ENCODE measurements at places on chromosomes 13 and 19.

DNA sequence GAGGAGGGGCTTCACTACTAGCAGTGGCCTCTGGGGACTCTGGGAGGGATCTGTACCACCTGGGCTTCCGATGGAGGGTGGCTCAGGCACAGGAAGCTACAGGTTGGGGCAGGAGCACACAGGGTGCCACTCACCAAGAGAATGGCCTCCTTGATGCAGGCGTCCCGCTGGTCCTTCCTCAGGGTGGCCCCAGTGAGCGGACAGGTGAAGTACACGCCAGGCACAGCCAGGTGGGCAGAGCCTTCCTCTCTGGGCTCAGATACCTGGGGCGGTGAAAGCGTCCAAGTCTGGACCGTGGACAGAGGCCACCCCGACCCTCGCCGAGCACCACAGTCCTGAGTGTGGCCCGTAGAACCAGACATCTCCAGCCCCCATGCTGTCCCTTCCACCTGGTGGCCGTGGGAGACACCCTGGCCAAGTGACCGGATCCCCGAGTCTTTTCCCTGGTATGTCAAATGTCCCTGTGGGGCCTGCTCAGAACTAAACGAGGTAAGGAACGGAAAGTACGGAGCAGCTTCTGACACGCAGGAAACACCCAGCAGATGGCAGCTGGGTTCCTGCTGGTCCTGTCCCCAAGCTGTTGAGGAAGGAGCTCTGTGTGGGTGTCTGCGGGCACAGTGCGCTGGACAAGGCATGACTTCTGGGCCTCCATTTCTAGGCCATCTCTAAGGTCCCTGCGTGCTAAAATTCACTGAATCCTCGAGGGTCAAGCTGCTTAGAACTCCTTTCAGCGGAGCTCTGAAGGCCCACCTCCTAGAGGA lies 5.2 kb downstream of the UBXN6 start:
- DNase-seq, result no peak

- no peak for DNase-seq
Observed at GRCh38 chr13:29619995-29620394, 24.5 kb upstream of the SLC7A1 start.

- DNase-seq, result no peak
Observed at GRCh38 chr13:45297456-45298205, 43.4 kb downstream of the TPT1 start.

DNA sequence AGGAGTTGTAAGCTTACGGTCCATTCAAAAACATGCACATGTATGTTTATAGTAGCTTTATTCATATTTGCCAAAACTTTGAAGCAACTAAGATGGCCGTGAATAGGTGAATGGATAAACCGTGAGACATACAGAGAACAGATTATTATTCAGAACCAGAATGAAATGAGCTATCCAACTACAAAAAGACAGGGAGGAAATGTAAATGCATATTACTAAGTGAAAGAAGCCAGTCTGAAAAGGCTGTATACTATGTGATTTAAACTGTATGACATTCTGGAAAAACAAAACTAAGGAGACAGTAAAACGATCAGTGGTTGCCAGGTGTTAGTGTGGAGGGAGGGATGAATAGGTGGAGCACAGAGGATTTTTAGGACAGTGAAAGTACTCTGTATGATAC lies 19.9 kb downstream of the NDFIP2 start:
- DNase-seq, result no peak

GRCh38 chr13:85564598-85564997 lies 234.6 kb downstream of the SLITRK6 start:
- no peak for DNase-seq

GRCh38 chr19:43966079-43966694 lies 15.2 kb downstream of the ZNF221 start:
- DNase-seq, result no peak

DNA sequence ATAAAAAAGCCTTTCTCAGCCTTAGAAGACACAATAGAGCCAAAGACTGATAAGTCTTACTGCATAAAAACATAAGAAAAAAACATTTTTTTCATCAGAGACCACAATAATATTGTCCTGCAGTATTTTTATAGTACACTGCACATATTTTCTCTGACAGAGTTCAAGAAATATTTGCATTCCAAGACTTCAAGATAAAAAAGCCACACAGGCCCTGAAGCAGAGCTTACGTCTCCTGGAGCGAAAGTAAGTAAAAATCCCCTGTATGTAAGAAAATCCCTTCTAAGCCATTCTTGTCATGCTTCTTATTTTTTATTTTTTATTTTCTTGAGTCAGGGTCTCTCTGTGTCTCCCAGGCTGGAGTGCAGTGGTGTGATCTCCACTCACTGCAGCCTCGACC lies 755.9 kb downstream of the LIG4 start:
- DNase-seq, result no peak

DNA sequence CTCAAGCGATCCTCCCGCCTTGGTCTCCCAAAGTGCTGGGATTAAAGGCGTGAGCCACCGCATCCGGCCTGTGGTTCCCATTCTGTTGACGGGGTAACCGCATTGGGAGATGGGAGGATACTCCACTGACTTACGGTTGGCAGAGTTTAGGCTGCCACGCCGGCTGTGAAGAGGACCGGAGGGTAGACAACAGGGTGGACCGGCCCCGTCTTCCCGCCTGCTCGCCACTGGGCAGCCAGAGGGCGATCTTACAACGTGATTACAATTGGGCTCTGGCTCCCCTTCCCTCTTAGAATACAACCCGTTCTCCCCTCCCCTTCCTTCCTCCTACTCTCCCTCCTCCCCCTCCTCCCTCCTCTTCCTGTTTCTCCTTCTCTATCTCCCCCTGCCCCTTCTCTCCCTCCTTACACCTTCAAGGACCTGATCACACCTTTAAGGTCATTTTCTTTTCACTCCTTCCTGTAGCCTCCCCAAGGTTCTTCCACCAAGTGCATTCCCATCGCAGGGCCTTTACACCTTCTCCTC lies 957 bp upstream of the CCDC194 start:
- DNase-seq, result no peak

GRCh38 chr13:74662905-74663304 lies 528.7 kb upstream of the KLF12 start:
- no peak for DNase-seq

- DNase-seq, result peak; percentile 46
Observed at GRCh38 chr19:39413272-39413910, 922 bp downstream of the PLEKHG2 start.

DNA sequence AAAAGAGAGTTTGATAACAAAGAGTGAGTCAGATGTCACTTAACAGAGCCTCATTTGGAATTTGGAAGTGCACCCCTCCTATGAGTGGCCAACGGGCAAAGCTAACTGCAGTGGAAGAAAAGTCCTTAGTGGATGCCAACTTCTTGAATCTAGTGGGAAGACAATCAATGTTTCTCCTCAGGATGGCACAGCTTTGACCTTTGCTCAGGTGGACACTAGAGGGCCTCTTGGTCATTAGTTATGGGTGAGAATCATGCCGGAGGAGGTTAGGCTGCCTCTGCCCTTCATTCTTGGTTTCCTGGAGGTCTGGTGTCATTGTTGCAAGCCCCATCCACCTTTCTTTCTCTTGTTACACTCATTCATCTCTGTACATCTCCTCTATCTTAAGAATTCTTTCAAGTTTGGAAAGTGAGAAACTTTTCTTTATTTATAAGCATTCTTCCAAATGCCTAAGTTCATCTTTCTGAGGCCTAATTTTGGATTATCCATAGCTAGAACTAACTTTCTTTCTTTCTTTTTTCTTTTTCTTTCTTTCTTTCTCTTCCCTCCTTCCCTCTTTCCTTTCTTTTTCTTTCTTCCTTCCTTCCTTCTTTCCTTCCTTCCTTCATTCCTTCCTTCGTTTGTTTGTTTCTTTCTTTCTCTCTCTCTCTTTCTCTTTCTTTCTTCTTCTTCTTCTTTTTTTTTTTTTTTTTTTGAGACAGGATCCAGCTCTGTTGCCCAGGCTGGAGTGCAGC lies 327.2 kb upstream of the TSHZ3 start:
- DNase-seq, result no peak

DNA sequence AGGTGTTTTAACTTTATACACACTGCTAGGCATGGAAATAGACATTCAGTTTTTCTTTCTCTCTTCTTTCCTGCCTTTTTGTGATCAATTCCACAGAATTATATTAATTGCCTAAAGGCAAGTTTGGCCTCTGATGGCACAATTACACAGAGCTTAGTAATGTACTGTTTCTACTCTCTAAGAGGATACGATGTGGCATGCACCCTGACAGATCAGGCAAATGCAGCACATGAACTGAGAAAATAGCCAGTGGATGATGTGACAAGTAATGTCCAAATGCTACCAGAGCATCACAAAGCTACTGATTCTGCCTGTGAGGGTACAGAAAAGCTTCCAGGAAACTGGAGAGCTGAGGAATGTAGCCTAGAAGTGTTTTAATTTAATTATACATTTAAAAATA lies 233.8 kb upstream of the PRR20A start:
- no peak for DNase-seq

GRCh38 chr13:29961036-29961670 lies 110.7 kb upstream of the UBL3 start:
- no peak for DNase-seq

GRCh38 chr13:91817250-91817649 lies 418.8 kb downstream of the GPC5 start:
- peak; percentile 57 for DNase-seq

DNA sequence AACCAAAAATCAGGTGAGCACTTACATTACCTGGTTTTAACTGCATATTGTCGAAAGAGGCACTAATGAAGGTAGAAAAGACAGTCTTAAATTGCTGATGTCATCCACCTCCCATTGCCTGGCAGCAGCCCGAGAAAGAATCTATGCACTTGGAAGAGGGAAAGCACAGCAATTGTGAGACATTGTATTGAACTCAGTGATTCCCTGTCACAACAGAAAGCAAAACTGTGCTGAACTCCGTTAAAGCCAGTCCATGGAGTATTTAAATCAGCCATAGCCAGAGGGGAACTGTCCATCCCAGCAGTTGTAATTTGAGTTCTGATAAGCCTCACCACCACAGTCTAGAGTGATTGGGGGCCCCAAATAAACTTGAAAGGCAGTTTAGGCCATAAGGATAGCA lies 466.6 kb upstream of the PCDH9 start:
- no peak for DNase-seq

GRCh38 chr13:105894697-105895096 lies 640.8 kb downstream of the EFNB2 start:
- no peak for DNase-seq

GRCh38 chr19:12314553-12314952 lies 18.9 kb downstream of the ZNF563 start:
- no peak for DNase-seq

DNA sequence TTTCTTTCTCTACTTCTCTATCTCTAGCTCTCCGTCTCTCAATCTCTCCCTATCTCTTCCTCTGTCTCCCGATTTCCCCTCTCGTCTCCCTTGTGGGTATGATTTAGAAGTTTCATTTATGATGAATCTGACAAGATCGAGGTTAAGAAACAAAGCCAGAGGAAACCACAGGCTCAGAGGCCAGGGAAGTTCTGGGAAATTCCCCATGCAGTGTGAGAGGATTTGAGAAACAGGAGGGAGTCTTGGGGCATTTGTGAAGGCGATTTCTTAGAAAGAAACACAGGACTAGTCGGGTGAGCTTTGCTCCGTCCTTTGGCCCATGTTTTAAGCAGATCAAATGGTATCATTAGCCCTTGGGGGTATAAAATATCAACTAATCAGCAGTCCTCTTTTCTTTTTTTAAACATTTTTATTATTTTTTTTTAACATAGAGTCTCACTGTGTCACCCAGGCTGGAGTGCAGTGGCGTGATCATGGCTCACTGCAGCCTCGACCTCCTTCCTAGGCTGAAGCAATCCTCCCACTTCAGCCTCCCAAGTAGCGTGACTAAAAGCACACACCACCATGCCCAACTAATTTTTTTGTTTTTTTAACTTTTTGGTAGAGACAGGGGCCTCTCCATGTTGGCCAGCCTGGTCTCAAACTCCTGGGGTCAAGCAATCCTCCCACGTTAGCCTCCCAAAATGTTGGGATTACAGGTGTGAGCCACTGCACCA lies 25.8 kb downstream of the TNFSF9 start:
- no peak for DNase-seq

- DNase-seq, result no peak
Observed at GRCh38 chr13:46885018-46885417, 11.8 kb downstream of the HTR2A start.

GRCh38 chr19:53868091-53868891 lies 608 bp downstream of the MYADM start:
- DNase-seq, result no peak

- no peak for DNase-seq
Observed at GRCh38 chr13:80313668-80314256, 27.2 kb downstream of the SPRY2 start.

DNA sequence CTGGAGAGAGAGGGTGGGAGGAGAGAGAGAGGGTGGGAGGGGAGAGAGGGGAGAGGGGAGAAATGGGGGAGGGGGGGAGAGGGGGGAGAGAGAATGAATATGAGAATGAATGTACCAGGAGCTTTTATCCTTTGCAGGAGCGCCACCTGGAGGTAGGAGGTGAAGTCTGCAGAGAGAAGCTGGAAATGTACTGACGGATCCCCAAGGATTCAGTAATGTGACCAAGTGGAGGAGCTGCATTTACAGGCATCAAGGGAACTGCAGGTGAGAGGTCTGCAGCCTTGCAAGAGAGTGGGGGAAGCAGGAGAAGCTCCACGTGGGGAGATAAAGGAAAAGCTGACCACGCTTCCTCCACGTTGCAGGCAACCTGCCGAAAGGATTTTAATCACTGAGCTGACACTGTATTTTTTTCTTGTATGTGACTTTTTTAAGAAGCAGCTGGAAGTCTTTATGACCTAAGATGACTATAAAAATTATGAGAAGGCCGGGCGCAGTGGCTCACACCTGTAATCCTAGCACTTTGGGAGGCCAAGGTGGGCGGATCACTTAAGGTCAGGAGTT lies 33.7 kb downstream of the VSTM1 start:
- DNase-seq, result no peak

- no peak for DNase-seq
Observed at GRCh38 chr13:48842316-48842715, 133.4 kb upstream of the FNDC3A start.

DNA sequence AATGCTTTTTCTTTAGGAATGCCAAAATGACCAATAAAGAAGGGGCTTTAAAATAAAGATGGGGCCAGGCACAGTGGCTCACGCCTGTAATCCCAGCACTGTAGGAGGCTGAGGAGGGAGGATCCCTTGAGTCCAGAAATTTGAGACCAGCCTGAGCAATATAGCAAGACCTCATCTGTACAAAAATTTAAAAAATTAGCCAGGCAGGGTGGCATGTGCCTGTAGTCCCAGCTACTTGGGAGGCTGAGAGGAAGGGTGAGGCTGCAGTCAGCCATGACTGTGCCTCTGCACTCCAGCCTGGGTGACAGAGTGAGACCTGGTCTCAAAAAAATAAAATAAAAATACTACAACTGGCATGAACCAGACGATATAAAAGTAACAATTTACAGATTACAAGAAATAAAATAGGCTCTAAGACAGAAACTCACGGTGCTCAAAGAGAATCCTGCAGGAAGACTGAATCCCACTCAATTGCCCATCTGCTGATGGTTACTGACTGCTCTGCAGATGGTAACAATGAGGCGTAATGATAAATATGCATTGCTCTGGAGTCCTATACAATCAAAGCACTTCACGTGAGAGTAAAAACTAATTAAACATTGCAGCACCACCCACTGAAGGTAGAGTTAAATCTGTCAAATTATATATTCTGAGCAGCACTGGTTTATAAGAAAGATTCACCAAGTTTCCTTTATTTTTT lies 93.2 kb downstream of the LHFPL6 start:
- no peak for DNase-seq

Data from kidney capillary endothelial cell (primary cell).